HCT116 (cell line): ENCODE measurements at places on chromosomes 6 and 20. TPM values are rescaled to one million over a fixed set of nuclear protein-coding genes. Genes with fewer than 3 reads are reported as not detected.
A peak's percentile ranks its signal among the peaks of the same experiment; 100 is the strongest.

DNA sequence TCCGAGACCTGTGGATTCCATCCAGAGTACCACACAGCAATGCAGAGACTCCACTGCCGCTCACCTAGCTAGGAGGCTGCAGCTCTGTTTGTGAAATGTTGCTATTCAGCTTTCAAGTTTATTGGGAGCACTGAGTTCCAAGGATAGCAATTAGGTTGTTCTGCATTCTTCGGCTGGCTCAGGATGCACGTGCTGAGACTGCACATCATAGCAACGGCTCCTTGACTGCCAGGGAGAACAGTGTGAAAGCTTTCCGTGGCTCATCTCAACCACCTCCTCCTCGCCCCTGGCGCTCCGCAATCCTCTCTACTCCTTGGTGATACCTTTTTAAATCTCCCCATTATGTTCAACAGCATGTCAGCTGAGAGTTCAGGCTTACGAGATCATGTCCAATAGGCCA lies 116.6 kb downstream of the TSHZ2 start:
- DNase-seq, result no peak
- no peak overlapping the region for H3K27ac ChIP-seq

TREM2 gene
- not detected for total RNA-seq

PMEPA1 gene
- total RNA-seq, result 0.64 TPM

- no peaks in the 10 kb centered on the region for H3K27me3 ChIP-seq
- H3K36me3 ChIP-seq, result no peaks in the 10 kb centered on the region
- no peak for DNase-seq
These were observed 23.6 kb upstream of the BTBD3 start for GRCh38 chr20:11894062-11894461.

- H3K27me3 ChIP-seq, result no peaks in the 10 kb centered on the region
- no peak overlapping the region for H3K4me3 ChIP-seq
- H3K27ac ChIP-seq, result no peak overlapping the region
- no peaks in the 10 kb centered on the region for H3K36me3 ChIP-seq
- DNase-seq, result no peak
These were observed 422.6 kb downstream of the QKI start for GRCh38 chr6:163836876-163837690.

DNA sequence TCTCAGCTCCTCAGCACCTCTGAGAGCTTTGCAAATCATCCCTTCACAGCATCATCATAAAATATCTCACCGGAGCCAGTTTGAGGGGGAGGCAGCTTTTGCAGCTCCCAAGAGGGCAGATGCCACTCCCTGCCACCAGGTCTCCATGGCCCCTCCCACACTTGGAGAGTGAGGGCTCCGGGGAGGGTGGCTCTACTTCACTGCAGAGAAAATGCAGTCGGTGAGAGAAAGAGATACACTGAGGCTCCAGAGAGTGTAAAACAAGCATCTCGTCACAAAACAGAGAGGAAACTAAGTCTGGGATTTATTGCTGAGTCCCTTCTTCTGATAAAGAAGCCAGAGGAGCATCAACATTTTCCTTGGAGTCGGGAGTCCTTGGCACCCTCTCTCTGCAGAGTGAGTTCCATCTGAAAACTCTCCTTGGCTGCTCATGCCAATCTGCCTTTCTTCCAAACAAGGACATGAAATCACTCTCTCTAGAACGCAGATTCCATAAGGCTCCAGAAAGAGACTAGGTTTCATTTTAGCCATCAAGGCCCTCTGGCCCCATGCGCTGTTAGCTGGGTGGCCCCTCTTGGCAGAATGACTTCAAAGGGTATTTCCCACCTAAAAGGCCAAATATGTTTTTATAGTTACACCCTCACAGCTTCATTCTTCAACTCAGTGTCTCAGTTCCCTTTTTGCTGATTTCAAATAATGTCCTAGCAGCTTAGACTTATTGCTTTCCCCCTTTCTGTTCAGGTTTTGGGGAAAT lies 70.6 kb upstream of the F13A1 start:
- H3K4me1 ChIP-seq, result no peaks in the 10 kb centered on the region
- DNase-seq, result no peak
- H3K27me3 ChIP-seq, result peaks cover 29% of the 10 kb centered on the region
- no peak overlapping the region for H3K4me3 ChIP-seq

DNA sequence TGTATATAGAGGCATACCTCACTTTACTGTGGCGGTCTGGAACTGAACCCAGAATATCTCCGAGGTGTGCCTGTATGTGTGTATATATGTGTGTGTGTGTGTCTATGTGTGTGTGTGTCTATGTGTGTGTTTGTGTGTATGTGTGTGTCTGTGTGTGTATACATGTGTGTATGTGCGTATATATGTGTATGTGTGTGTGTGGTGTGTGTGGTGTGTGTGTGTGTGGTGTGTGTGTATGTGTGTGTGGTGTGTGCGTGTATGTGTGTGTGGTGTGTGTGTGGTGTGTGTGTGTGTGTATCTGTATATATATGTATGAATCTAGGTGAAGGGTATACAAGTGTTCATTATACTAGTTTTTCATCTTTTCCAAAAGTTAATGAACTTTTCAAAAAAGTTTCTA lies 4.2 kb upstream of the NPEPL1 start:
- H3K4me3 ChIP-seq, result no peak overlapping the region
- no peak for DNase-seq
- H3K4me1 ChIP-seq, result peaks cover 11% of the 10 kb centered on the region
- H3K36me3 ChIP-seq, result no peaks in the 10 kb centered on the region
- H3K27ac ChIP-seq, result no peak overlapping the region

- no peaks in the 10 kb centered on the region for H3K36me3 ChIP-seq
- H3K4me3 ChIP-seq, result no peak overlapping the region
- no peak overlapping the region for H3K27ac ChIP-seq
- no peaks in the 10 kb centered on the region for H3K27me3 ChIP-seq
These were observed 71.9 kb downstream of the MDGA1 start for GRCh38 chr6:37625591-37626374.

TNFRSF6B gene
- total RNA-seq, result 147 TPM

- H3K27ac ChIP-seq, result no peak overlapping the region
- no peaks in the 10 kb centered on the region for H3K36me3 ChIP-seq
- no peaks in the 10 kb centered on the region for H3K27me3 ChIP-seq
- no peaks in the 10 kb centered on the region for H3K4me1 ChIP-seq
- H3K4me3 ChIP-seq, result no peak overlapping the region
These were observed 141.2 kb downstream of the JARID2 start for GRCh38 chr6:15387118-15387517.

DNA sequence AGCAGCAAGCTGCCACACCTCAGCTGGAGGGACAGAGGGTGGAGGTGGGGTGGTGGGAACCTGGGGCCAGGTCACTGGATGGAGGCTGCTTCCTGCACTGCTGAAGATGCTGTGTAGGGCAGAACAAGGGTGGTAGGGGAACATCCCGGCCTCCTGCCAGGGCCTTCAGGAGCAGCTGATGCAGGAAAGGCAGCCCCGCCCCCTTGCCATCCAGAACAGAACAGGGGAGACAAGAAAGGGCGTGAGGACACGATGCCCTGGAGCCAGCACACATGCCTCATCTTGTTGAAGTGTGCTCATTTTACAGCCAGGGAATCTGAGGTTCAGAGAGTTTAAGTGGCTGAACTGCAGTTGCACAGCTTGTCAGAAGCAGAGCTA lies 43.1 kb upstream of the PHACTR3 start:
- DNase-seq, result no peak
- H3K4me1 ChIP-seq, result no peaks in the 10 kb centered on the region
- no peak overlapping the region for H3K27ac ChIP-seq
- H3K27me3 ChIP-seq, result peaks cover 12% of the 10 kb centered on the region; the same call in 1 of the 2 replicates
- H3K4me3 ChIP-seq, result no peak overlapping the region
- H3K36me3 ChIP-seq, result no peaks in the 10 kb centered on the region

LAMA2 gene
- total RNA-seq, result 8.2 TPM

GRCh38 chr20:47097691-47098622 lies 203.3 kb downstream of the EYA2 start:
- no peaks in the 10 kb centered on the region for H3K27me3 ChIP-seq
- no peaks in the 10 kb centered on the region for H3K4me1 ChIP-seq
- no peaks in the 10 kb centered on the region for H3K36me3 ChIP-seq
- H3K4me3 ChIP-seq, result no peak overlapping the region
- DNase-seq, result no peak

SLC52A3 gene
- total RNA-seq, result 10.2 TPM

- no peak overlapping the region for H3K27ac ChIP-seq
- peaks cover 5% of the 10 kb centered on the region; the same call in 1 of the 2 replicates for H3K27me3 ChIP-seq
- no peak for DNase-seq
- H3K36me3 ChIP-seq, result no peaks in the 10 kb centered on the region
- H3K4me3 ChIP-seq, result no peak overlapping the region
These were observed 82.2 kb downstream of the GRM4 start for GRCh38 chr6:34063651-34064050.

- H3K27me3 ChIP-seq, result no peaks in the 10 kb centered on the region
- no peaks in the 10 kb centered on the region for H3K36me3 ChIP-seq
- H3K4me3 ChIP-seq, result no peak overlapping the region
- H3K27ac ChIP-seq, result no peak overlapping the region
- H3K4me1 ChIP-seq, result peaks cover 12% of the 10 kb centered on the region
These were observed 5.5 kb downstream of the BFSP1 start for GRCh38 chr20:17525650-17526049.

GRCh38 chr6:149234051-149234962 lies 83.2 kb upstream of the TAB2 start:
- peak; percentile 48 for DNase-seq
- H3K36me3 ChIP-seq, result no peaks in the 10 kb centered on the region
- H3K4me1 ChIP-seq, result peaks cover 57% of the 10 kb centered on the region
- no peaks in the 10 kb centered on the region for H3K27me3 ChIP-seq

DNA sequence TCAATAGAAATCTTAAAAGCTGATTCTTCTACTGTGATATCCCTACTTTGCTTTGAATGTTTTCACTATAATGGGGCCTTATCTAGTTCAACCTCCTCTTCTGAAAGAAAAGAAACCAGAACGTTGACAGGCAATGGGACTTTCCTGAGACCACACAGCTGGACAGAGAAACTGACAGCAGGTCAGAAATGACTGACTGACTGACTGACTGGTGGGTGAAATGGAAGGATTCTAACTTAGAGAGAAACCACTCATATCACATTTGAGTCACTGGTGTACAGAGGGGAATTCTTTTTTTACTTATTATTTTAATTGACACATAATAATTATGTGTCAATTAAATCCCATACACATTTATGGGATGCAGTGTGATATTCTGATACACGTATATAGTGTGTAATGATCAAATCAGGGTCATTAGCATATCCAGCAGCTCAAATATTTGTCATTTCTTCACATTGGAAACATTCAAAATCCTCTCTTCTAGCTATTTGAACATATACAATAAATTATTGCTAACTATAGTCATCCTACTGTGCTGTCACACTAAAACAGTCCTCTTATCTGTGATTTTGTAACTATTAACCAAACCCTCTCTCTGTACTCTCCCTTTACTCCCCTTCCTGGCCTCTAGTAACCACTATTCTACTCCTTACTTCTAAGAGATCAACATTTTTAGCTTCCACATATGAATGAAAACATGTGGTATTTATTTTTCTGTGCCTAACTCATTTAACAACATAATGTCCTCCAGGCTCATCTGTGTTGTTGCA lies 64.8 kb upstream of the NRSN1 start:
- H3K36me3 ChIP-seq, result no peaks in the 10 kb centered on the region
- no peak overlapping the region for H3K27ac ChIP-seq
- H3K4me3 ChIP-seq, result no peak overlapping the region
- DNase-seq, result no peak
- no peaks in the 10 kb centered on the region for H3K4me1 ChIP-seq

TRIM40 gene
- total RNA-seq, result not detected

SLC17A3 gene
- not detected for total RNA-seq

GTSF1L gene
- total RNA-seq, result not detected

GRCh38 chr20:20019123-20019522 lies 2.0 kb downstream of the NAA20 start:
- H3K4me3 ChIP-seq, result no peak overlapping the region
- H3K4me1 ChIP-seq, result peaks cover 22% of the 10 kb centered on the region
- H3K36me3 ChIP-seq, result peaks cover 14% of the 10 kb centered on the region; the same call in 1 of the 2 replicates
- DNase-seq, result no peak
- H3K27me3 ChIP-seq, result no peaks in the 10 kb centered on the region
- H3K27ac ChIP-seq, result peak overlapping the region; percentile 38

- H3K4me1 ChIP-seq, result no peaks in the 10 kb centered on the region
- H3K27me3 ChIP-seq, result peaks cover 50% of the 10 kb centered on the region
- no peak for DNase-seq
- H3K36me3 ChIP-seq, result no peaks in the 10 kb centered on the region
These were observed 174.9 kb downstream of the HS3ST5 start for GRCh38 chr6:114167583-114168576.

DNA sequence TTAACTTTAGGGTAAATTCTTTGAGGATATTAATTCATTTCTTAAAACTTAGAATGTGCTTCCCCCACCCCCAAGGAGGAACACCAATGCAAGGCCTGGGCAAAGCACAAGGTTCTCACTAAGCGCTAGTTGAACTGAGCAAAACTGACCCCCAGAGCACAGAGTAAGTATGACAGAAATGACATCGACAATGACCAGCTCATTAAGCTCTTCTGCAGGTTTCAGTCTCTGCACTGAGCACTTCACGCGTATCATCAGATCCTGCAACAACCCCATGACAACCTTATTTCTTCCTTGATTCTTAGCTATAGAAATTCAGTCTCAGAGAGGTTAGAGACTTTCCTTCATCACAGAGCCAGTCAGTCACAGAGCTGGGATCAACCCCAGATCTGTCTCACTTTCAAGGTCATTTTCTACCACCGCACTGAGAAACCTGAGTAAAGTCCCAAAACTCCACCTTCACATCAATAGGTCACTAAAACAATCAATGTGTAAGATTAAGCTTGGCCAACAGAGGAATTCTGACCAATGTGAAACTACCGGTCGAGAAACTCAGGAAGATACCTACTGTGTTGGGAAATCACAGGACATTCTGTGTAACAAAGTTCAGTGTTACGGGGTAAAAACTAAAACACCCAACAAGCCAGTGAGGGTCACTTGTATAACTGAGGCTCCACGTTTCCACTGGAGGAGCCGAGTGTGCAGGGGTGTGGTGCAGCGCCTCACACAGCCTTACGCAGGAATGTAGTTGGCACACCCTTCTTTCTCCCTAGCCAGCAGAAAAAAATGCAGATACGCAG lies 129.0 kb upstream of the FOXQ1 start:
- H3K27ac ChIP-seq, result no peak overlapping the region
- DNase-seq, result no peak

- peak overlapping the region; percentile 2; the same call in 1 of the 2 replicates for H3K27ac ChIP-seq
- H3K27me3 ChIP-seq, result no peaks in the 10 kb centered on the region
- peaks cover 40% of the 10 kb centered on the region for H3K36me3 ChIP-seq
- no peak for DNase-seq
- peaks cover 29% of the 10 kb centered on the region for H3K4me1 ChIP-seq
- no peak overlapping the region for H3K4me3 ChIP-seq
These were observed 3.6 kb downstream of the PPP1R10 start for GRCh38 chr6:30613251-30614043.

MTRF1L gene
- total RNA-seq, result 26.2 TPM

GRCh38 chr6:157853902-157854502 lies 31.0 kb downstream of the SNX9 start:
- peaks cover 5% of the 10 kb centered on the region for H3K36me3 ChIP-seq
- no peak overlapping the region for H3K27ac ChIP-seq
- 0 out of 2 replicates have a peak, but pooled peaks cover 2% of the 10 kb centered on the region for H3K4me1 ChIP-seq
- H3K27me3 ChIP-seq, result no peaks in the 10 kb centered on the region
- DNase-seq, result no peak
- no peak overlapping the region for H3K4me3 ChIP-seq

AGER gene
- total RNA-seq, result 22.6 TPM

GRCh38 chr20:21571841-21572690 lies 58.2 kb upstream of the NKX2-2 start:
- no peaks in the 10 kb centered on the region for H3K36me3 ChIP-seq
- H3K4me3 ChIP-seq, result no peak overlapping the region
- H3K27me3 ChIP-seq, result peaks cover 24% of the 10 kb centered on the region
- no peak overlapping the region for H3K27ac ChIP-seq
- no peak for DNase-seq

DOP1A gene
- 7.1 TPM for total RNA-seq

- H3K4me3 ChIP-seq, result no peak overlapping the region
- no peak for DNase-seq
- no peaks in the 10 kb centered on the region for H3K36me3 ChIP-seq
- H3K27ac ChIP-seq, result no peak overlapping the region
- no peaks in the 10 kb centered on the region for H3K4me1 ChIP-seq
- H3K27me3 ChIP-seq, result no peaks in the 10 kb centered on the region
These were observed 252.6 kb downstream of the MYLK4 start for GRCh38 chr6:2497922-2498623.

BEND6 gene
- total RNA-seq, result 4.0 TPM
